Large intestine (tissue), 12 donors: ENCODE measurements at places on chromosomes 2 and 18. TPM values are rescaled to one million over a fixed set of nuclear protein-coding genes. Genes with fewer than 3 reads are reported as not detected.

DNA sequence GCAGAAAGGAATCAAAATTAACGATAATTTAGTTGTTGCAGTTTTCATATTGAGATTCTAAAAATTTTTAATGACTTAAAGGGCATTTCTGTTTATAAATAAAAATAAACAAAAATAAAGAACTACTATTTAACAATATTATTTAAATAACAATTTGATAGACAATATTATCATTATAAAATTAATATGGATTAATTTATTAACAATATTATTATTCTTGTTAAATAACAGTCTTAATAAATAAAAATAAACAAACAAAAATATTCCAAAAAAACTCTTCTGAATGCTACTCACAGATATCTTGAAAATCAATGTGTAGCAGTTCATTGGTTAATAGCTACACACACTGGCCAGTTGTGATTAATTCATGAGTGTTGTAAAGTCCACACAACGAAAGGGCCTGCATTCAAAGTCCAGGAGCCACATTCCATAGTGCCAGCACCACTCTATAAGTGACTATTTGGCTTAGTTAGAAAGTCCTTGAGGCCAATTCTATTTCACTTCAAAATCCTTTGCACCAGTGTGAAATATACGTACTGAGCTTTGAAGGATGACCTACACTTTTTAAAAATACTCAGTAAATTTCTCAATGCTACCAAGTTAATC lies 117.1 kb downstream of the ZNF521 start:
- H3K4me1 ChIP-seq: peaks cover 15% of the 10 kb centered on the region
- no peak overlapping the region for H3K27ac ChIP-seq
- H3K4me3 ChIP-seq: no peak overlapping the region
- no peaks in the 10 kb centered on the region for H3K36me3 ChIP-seq
- no peak for DNase-seq

Gene VWA3B
- polyA plus RNA-seq: 0.09 TPM

GRCh38 chr2:159903443-159904126 lies 105.6 kb upstream of the CD302 start:
- peaks cover 49% of the 10 kb centered on the region for H3K4me1 ChIP-seq
- H3K4me3 ChIP-seq: peak overlapping the region; percentile 70
- H3K27me3 ChIP-seq: no peaks in the 10 kb centered on the region
- peak overlapping the region; percentile 79 for H3K27ac ChIP-seq

Gene REG3G
- polyA plus RNA-seq: 5.0 TPM

Gene NCKAP1
- 127 TPM for polyA plus RNA-seq

- H3K27ac ChIP-seq: no peak overlapping the region
- peaks cover under 1% of the 10 kb centered on the region for H3K4me1 ChIP-seq
- H3K27me3 ChIP-seq: no peaks in the 10 kb centered on the region
- no peak for DNase-seq
- H3K4me3 ChIP-seq: no peak overlapping the region
Measured at GRCh38 chr2:182831101-182831500, 35.3 kb downstream of the FRZB start.

DNA sequence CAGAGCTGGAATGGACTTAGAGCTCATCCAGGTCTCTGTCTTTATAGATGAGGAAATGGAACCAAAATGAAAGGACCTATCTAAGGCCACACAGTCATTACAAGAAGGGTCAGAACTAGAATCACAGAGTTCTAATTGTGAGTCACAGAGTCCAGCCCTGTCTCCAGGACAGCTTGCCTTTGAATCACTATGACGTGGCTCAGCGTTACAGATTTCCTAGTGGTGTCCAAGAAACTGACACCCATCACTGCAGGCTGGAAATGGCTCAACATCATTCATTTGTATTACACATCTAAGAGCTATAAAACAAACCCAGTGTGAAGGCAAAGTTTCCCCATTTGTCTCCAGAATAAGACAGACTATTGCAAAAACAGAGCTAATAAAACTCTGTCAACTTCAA lies 164.3 kb upstream of the SIX2 start:
- no peaks in the 10 kb centered on the region for H3K4me1 ChIP-seq
- DNase-seq: no peak
- peaks cover 66% of the 10 kb centered on the region for H3K27me3 ChIP-seq
- H3K36me3 ChIP-seq: no peaks in the 10 kb centered on the region
- H3K4me3 ChIP-seq: no peak overlapping the region
